ENCODE measurements at places on chromosomes 2 and 18. TPM values are rescaled to one million over a fixed set of nuclear protein-coding genes. Genes with fewer than 3 reads are reported as not detected.

Gene MRPL44
- total RNA-seq = 37.5 TPM

Gene ALS2
- 40.8 TPM for total RNA-seq

Gene SAG
- not detected for total RNA-seq

Gene DLX1
- not detected for total RNA-seq

Gene LIPG
- not detected for total RNA-seq

Gene UGT1A4
- total RNA-seq = not detected

Gene UGT1A7
- total RNA-seq = not detected

Gene RAMP1
- total RNA-seq = 92.2 TPM

Gene ANXA4
- 15.4 TPM for total RNA-seq

Gene FIGN
- 10.1 TPM for total RNA-seq

Gene SERPINB13
- total RNA-seq = not detected

Gene CD302
- total RNA-seq = 23.4 TPM

Gene CFLAR
- 256 TPM for total RNA-seq
